ENCODE measurements at places on chromosomes 7 and 10.

DNA sequence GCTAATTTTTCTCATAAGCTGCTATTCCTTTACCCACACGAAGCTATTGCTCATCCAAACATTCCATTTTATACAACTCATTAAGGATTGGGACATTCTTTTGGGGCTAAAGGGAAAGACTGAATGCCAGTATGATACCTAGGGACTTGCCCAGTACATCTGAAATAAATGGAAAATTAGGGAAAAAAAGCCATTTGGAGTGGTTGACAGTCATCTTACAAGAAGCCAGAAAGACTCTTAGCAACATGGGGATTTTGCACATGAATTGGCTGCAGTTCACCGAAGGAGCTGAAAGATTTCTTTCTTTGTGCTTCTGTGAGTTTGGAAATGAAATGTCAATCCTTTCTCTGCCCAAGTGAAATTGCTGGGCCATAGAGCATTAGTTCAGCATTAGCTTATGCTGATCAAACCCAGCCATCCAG, 43.3 kb upstream of the MTURN start:
- peak; percentile 88 for DNase-seq

GRCh38 chr10:71600849-71601248, 118.7 kb downstream of the C10orf105 start:
- DNase-seq = peak; percentile 70

- DNase-seq = peak; percentile 28
These were observed 27.8 kb downstream of the DENND10 start for GRCh38 chr10:119131512-119132240.

- DNase-seq = peak; percentile 48
These were observed 492.0 kb downstream of the KIF20B start for GRCh38 chr10:90193240-90193985.

DNA sequence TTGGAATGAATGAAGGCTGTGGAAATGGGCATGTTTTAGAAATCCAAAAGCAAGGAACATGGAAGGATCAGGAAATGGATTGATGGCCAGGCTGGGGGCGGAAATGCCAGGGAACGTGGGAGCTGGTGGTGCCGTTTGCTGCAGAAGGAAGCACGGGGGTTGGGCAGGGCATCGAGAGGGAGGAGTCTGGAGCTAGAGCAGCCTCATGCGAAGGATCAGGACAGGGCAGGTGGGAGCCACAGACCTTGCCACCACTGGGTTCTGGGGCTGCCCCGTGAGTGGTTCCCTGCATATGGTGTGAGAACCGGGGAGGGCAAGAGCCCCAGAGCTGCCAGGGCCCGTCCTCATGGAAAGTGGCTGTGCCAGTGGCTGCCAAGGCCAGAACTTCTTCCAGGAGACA, 193.8 kb upstream of the ZNF32 start:
- no peak for DNase-seq

- no peak for DNase-seq
These were observed 1.8 kb downstream of the PNLIPRP3 start for GRCh38 chr10:116429288-116429977.

DNA sequence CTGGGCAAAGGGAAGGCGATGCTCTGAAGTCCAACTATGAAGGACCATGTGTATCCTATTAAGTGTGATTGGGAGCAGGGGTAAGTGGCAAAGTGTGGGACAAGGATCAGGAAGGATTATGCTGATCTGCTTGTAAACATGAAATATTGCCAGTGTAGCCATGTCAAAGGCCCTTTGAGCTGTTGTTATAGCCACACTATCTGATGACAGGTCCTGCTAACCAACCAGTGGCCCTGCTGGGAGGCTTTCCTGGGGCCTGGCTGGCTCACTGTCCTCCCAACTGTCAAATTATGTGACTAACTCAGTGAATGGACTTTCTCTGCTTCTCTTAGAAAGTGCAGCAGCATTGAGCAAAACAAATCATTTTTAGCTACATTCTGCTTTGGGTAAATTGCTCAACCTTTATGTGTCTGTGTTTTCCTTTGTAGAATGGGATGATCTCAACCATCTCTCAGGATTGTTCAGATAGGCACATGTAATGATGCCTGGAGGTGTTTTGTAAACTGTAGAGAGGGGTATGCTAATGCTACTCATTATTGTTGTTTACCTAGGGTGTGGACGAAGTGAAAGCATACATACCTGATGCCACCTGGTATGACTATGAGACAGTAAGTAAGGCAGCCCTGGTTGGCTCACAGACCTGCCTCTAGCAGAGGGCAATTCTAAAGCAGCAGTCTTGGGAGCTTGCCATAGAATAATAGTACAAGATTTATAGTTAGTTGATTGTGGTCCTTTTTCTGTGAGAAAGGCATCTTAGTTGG, 47.4 kb downstream of the MGAM2 start:
- no peak for DNase-seq

- DNase-seq = no peak
These were observed 11.9 kb upstream of the HUS1 start for GRCh38 chr7:47991270-47991669.

- DNase-seq = no peak
These were observed 530.9 kb upstream of the AUTS2 start for GRCh38 chr7:69067397-69067796.

DNA sequence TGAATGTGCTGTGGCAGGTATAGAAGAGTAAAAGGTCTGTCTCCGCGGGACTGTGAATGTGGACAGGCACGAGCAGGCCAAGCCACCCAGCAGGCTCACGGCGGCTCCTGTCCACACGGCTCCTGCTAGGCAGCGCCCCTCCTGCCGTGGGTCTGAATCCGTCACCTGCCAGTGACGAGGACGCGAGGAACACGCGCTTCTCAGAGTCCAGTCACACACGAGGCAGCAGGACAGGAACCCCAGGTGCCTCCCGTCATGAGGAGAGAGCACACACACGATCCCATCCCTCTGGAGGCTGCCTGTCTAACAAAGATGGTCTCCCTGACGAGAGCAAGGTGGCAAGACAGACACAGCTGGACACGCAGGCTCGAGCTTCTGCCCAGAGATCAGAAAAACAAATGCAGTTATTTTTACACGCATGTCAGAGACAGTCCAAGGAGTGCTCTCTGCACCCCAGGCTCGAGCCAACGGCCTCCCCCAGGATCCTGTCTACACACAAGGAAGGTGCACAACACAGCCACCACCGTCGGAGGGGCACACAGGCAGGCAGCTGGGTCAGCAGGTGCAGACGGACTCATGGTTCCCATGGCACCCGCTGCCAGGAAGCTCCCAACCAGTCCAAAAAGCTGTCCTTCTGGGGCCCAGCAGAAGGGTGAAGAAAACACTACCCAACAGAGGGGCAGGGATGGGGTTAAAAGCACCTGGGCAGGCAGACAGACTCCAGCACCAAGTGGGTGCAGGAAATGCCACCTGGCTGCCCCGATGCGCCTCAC, 103.2 kb downstream of the MAD1L1 start:
- DNase-seq = no peak

- no peak for DNase-seq
These were observed 547.4 kb downstream of the PHTF2 start for GRCh38 chr7:78345979-78346378.

DNA sequence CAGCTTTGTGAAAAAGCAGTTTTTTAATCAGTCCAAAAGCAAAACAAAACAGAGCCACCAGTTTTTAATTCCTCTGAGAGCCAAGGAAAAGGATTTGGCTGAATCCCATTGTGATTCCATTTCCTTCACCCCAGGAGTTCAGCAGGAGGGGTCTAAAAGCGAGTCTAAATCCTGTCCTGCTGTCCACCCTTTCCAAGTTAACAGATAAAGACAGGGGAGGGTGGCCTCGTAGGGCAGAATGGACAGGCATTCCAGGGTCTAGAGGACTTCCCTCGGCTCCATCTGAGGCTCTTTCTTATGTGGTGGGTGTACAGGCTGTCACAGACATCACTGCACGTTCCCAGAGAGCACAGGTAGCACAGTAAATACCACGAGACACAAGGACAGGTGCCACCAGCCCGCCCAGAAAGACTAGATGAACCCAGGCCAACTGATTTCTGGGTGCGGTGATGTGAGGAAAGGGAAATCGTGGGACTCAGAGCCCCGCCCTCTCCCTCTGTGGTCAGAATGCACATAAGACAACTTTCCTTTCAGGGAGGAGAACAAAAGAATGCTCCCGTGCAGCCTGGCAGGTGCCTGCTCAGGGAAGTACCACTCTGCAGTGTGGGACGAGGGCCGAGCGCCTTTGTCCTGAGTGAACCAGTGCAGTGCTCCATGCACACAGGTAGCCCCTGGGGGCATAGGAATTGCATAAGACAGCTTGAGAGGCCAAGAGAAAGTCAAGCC, 119.7 kb downstream of the ABLIM1 start:
- no peak for DNase-seq

- DNase-seq = no peak
These were observed 652.3 kb upstream of the MGMT start for GRCh38 chr10:128814782-128815181.

DNA sequence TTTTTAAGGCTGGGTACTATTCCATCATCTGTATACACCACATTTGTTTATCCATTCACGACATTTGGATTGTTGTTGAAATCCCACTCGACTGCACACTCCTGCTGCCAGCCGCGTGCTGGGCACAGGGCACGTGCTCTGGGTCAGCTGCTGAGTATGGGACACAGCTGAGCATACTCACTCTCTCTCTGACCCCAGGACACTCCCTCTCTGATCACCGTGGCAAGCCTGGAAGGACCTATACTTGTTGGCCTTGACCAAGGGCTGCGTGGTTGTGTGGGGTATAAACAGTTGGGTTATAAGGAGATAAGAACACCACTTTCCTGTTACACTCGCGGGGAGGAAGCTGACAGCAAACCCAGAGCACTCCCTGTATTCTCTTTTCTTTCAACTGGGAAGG, 153.0 kb upstream of the RHEB start:
- no peak for DNase-seq

GRCh38 chr10:113261161-113261560, 291.7 kb upstream of the HABP2 start:
- DNase-seq = no peak

DNA sequence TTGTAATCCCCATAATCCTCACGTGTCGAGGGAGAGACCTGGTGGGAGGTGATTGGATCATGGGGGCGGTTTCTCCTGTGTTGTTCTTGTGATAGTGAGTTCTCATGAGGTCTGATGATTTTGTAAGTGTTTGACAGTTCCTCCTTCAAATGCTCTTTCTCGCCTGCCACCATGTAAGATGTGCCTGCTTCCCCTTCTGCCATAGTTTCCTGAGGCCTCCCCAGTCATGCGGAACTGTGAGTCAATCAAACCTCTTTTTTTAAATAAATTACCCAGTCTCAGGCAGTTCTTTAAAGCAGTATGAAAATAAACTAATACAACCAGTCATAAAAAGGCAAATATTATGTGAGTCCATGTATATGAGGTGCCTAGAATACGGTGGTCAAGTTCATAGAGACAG, 87.5 kb downstream of the FRMD4A start:
- DNase-seq = no peak

- DNase-seq = no peak
These were observed 4.5 kb upstream of the DNMBP start for GRCh38 chr10:100014071-100014762.

DNA sequence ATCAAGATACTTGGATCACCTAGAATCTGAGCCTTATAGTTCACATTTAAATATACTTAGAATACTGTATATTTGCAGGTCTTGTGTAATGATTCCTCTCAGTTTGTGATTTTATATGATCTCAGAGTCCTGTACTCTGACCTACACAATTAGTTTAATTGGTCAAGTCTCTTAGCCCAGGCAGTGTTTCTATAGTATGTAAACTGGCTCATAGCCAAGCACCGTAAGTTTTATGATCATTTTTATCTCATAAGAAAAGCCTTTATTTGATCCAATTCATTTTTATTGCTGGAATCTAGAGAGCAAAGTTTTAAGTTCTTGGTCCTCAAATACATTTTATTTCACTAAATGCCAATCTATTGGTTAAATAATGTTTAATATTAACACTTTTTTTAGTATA, 242.2 kb downstream of the MALRD1 start:
- no peak for DNase-seq

GRCh38 chr7:129877146-129877792, 75.5 kb downstream of the UBE2H start:
- no peak for DNase-seq

GRCh38 chr7:155998328-155998691, 186.0 kb upstream of the SHH start:
- no peak for DNase-seq

- DNase-seq = peak; percentile 72
These were observed 12.4 kb downstream of the SMKR1 start for GRCh38 chr7:129514683-129515082.

- no peak for DNase-seq
These were observed 485.6 kb upstream of the GRM3 start for GRCh38 chr7:86158111-86158510.

GRCh38 chr10:1409392-1409791, 327.9 kb downstream of the ADARB2 start:
- DNase-seq = no peak

GRCh38 chr10:116269619-116270018, 3.4 kb downstream of the GFRA1 start:
- DNase-seq = no peak

Data from ELR (cell line).